Spleen (tissue), 13 donors: ENCODE measurements at places on chromosomes 2 and 18. TPM values are rescaled to one million over a fixed set of nuclear protein-coding genes. Genes with fewer than 3 reads are reported as not detected.

- DNase-seq: no peak
- no peaks in the 10 kb centered on the region for H3K27me3 ChIP-seq
- no peak overlapping the region for H3K27ac ChIP-seq
- peaks cover 9% of the 10 kb centered on the region for H3K4me1 ChIP-seq
These were observed 117.9 kb downstream of the PTRHD1 start for GRCh38 chr2:24675338-24675737.

RFX8 gene
- not detected for total RNA-seq

DNA sequence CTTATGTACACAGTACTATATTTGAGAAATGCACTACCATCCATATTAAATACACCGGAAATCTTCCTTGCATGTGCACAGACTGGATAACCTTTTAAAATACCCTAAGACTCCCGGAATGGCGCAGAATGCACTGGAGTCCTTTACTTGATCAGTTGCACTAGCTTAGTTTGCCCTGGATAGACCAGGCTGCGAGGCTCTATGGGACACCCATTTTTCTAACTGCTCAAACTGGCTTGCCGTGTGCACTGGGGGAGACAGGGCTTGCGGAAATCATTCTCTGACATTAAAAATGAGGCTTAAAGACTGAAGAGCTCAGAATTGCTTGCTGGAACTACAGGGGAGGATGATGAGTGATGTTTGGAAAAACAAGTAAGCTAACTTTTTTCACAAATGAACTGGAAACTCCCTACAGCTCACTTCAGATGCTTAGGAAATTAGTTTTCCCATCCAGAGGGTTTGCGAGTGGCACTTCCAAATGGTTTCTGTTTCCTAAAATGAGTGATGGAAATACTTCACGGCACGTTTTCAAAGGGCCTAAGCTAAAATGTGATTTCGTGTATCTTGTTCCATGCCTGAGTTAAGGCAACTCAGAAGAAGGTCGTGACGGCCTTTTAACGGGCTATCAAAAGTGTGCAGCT lies 2.7 kb downstream of the NCK2 start:
- peaks cover 84% of the 10 kb centered on the region for H3K4me1 ChIP-seq
- H3K27me3 ChIP-seq: no peaks in the 10 kb centered on the region
- H3K36me3 ChIP-seq: no peaks in the 10 kb centered on the region

GRCh38 chr2:143571747-143572146 lies 442.5 kb downstream of the ARHGAP15 start:
- H3K27ac ChIP-seq: no peak overlapping the region
- no peaks in the 10 kb centered on the region for H3K4me1 ChIP-seq
- DNase-seq: no peak
- peaks cover 33% of the 10 kb centered on the region for H3K36me3 ChIP-seq

MARCO gene
- total RNA-seq: 63.7 TPM

GRCh38 chr2:67825476-67825875 lies 237.3 kb downstream of the C1D start:
- no peaks in the 10 kb centered on the region for H3K27me3 ChIP-seq
- no peak overlapping the region for H3K27ac ChIP-seq
- DNase-seq: no peak
- peaks cover 10% of the 10 kb centered on the region for H3K4me1 ChIP-seq
- no peaks in the 10 kb centered on the region for H3K36me3 ChIP-seq

- DNase-seq: no peak
- no peak overlapping the region for H3K27ac ChIP-seq
- no peaks in the 10 kb centered on the region for H3K27me3 ChIP-seq
- no peak overlapping the region for H3K4me3 ChIP-seq
- no peaks in the 10 kb centered on the region for H3K4me1 ChIP-seq
These were observed 1043.3 kb upstream of the PIK3C3 start for GRCh38 chr18:40911582-40912254.

- no peak for DNase-seq
- H3K4me3 ChIP-seq: no peak overlapping the region
- peak overlapping the region; percentile 59 for H3K27ac ChIP-seq
These were observed 96.8 kb downstream of the VAPA start for GRCh38 chr18:10010611-10011015.
